AG08396 (cell line): ENCODE measurements at places on chromosomes 3 and 15.

GRCh38 chr3:140442621-140443020, 235.2 kb upstream of the TRIM42 start:
- DNase-seq: no peak

DNA sequence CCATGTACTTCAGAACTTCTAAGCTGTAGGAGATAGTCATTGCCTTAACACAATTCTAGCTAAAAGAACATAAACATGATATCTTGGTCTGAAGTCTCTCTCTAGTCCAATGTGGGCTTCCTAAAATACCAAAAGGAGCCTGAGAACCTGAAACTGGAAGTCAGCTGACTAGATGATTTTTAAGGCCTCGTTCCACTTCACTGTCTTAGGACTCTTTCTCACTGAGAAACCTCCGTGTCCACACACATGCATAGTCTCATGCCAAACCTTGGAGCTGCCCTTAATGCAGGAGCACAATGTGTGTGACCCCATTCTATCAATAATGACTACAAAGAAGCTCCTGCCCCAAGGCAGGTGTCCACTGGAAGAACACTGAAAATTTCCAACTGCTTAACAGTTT, 87.7 kb downstream of the ETFA start:
- no peak for DNase-seq

- no peak for DNase-seq
These were observed 36.4 kb upstream of the EHHADH start for GRCh38 chr3:185290266-185290665.

- DNase-seq: no peak
These were observed 4.7 kb upstream of the DNASE1L3 start for GRCh38 chr3:58215317-58216025.

DNA sequence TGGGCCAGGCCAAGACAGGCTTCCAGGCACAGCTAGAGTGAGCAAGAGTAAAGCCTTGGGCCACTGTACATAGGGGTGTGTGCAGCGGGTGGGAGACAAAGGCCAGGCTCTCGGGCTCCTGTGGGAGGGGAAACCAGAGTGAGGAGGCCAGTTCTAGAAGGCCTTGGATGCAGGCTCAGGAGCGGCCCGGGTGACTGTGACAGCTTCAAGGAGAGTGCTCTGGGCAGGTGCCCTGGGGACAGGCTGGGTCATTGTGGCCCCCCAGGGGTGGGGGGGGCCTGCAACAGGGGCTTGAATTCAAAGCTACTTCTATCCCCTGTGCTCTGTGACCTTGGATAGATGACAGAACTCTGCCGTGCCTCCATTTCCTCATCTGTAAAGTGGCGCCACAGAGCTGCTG, 109.2 kb downstream of the DNAJB8 start:
- DNase-seq: no peak

- peak; percentile 72 for DNase-seq
These were observed 49.1 kb downstream of the CA12 start for GRCh38 chr15:63332367-63333124.

- DNase-seq: no peak
These were observed 305.4 kb downstream of the MEX3B start for GRCh38 chr15:81740416-81740815.

DNA sequence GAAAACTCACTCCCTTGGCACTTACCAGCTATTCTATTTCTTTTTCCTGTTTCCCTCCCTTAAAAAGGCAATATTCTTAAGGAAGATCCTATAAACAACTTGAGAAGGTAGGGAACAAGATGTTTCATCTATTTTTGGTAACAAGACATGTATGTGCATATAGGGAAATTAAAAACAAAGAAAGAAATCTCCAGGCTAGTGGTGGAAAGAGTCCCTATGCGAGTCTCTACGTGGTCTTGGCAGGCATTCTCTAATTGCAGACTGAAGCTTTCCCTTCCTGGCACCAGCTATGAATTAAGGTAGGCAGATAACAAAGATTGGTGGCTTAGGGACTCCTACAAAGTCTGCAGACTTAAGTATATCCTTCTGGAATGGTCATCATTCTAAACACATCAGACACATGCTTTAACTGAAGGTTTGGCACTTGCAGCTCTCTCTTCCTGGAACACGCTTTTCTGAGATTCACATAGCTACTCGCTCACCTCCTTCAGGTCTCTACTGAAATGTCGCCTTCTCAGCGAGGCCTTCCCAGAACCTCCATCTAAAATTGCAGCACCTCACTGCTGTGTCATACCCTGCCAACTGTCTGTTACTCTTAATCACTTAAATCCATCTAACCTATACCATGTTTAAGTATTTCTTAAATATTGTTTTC, 336.0 kb downstream of the VGLL3 start:
- DNase-seq: no peak

DNA sequence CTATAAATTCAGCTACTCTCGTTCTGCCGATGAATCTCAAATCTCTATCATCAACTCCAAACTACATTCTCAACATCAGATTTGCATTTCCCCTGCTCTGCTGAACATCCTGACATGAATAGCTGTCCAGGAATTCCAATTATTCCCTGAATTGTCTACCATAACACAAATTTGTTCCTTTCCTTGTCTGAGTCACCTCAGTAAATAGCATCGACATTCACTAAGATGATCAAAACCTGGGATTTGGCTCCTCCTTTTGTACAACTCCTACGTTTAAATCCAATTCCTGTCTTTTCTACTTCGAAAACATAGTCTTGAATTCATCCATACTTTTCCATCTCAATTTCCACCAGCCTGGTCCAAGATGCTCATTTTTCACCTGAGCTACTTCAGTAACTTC, 107.0 kb downstream of the GREM1 start:
- peak; percentile 38 for DNase-seq

GRCh38 chr3:1214933-1215332, 122.1 kb downstream of the CNTN6 start:
- no peak for DNase-seq

DNA sequence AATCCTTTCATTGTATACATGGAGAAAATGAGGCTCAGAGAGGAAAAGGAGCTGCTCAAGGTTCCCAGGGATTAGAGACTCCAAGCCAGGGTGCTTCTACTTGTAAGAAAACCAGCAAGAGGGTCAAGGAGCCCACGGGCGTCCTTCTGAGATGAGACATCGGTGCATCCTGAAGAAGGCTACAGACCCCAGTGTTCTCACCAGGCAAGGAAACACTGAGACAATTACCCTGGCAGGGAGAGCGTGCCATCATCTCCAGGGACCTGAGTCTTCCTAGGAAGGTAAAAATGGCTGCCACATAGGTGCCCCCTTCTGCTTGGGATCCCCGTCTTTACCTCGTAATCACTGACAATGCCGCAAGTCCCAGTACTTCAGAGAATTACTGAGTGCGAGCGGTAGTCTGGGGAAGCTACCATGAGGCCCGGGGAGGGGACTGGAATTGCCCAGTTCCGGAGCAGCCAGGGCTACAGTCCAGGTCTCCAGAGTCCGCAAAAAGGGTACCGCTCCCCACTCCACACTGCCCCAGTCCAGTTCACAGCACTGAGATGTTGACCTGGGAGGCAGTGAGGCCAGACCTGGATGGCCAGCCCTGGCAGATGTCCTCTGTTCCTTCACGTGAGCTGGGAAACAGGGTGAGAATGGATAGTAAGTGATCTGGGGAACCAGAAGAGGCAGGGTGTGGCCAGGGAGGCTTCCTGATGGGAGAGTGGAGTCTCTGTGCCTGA, 164.7 kb upstream of the SMAD3 start:
- DNase-seq: no peak

GRCh38 chr3:14991151-14991742, 43.9 kb downstream of the NR2C2 start:
- no peak for DNase-seq

- no peak for DNase-seq
These were observed 245.1 kb downstream of the XXYLT1 start for GRCh38 chr3:195025884-195026200.

DNA sequence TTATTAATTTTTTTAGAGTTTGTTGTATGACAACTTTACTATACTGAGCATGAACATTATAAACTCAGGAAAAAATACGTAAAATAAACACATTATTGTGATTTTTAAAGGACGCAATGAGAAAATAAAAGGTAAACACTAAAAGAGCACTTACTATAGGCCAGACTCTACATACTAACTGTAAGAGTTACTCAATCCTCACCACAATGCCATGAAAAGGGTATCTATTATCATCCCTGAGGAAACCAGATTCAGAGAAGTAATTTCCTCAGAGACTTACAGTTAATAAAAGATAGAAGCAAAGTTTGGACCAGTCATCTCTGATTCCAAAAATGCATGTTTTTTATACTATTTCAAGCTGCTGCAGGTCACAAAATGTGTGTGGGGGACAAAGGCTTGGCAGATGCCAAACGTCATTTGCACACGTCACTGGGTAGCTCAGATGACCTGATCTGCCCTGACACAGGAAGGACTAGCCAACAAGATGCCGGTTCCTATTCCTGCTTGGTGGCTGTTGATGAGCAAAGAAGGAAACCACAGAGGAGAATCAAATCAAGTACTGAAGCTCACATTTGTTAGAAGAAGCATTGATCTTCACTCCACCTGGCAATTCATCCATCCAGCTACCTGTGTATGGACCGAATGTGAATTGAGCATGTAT, 42.3 kb downstream of the KLHL6 start:
- no peak for DNase-seq

DNA sequence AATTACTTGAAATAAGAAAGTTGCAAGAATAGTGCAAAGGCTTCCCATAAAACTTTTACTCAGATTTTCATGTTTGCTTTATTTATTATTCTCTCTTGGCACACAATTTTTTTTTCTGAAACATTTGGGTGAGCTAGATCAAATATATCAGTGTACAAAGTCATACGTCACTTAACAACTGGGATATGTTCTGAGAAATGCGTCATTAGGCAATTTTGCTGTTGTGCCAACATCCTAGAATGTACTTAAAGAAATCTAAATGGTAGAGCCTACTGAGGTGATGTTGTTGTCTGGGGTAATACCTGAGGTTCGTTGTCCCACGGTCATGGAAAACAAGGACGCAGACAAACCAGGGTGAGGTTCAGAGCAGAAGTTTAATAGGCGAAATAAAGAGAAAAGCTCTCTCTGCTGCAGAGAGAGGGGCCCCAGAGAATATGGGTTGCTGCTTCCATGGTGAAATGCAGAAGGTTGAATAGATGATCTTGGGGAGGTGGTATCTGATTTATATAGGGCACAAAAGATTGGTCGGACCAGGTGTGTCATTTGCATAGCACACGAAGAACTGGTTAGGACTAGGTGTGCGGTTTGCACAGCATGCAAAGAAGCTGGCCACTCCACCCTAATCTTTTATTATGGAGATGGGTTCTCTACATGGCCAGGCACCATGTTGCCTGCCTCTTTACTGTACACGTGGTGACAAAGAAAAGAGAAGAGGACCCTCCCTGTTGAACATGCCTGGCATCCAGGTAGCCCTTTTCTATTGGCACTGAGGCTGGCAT, 8.8 kb upstream of the GRAMD1C start:
- DNase-seq: no peak

GRCh38 chr15:40803688-40804087, 3.2 kb upstream of the ZFYVE19 start:
- no peak for DNase-seq
